ENCODE measurements at places on chromosomes 3 and 15.

DNA sequence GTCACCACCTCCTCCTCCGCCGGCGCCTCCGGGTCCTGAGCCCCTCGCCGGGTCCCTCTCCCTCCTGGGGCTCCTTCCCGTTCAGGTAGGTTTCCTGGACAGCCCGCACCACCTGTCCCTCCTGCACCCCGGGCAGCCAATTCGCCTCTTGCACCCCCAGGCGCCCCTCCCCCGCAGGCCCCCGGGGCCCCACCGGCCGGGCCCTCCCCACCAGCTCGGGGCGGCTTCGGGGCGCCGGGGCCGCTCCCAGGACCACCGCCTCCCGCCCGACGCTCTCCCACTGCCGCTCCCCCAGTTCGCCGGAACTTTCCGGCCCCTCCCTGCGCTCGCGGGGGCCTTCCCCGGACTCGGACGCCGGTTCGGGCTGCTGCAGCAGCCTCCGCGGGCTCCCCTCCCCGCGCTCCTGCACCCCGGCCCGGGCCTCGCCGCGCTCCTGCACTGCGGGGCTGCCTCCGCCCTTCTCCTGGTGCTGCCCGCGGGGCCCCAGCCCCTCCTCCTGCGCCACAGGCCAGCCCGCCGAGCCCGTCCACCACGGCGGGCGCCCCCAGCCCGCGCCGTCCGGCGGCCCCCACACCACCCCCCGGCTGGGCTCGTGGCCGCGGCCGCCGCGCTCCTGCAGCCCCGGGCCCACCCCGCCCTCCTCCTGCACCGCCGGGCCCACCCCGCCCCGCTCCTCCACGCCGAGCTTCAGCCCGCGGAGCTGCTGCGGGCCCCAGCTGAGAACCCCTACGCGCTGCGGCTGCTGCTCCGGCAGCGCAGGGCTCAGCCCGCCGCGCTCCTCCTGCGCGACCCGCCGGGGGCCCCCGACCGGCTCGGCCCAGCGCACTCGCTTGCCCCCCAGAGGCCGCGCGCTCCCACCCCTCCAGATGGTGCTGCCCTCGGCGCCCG lies 587 bp upstream of the TNK2 start:
- DNase-seq, result no peak
- no peak overlapping the region for H3K27ac ChIP-seq
- H3K27me3 ChIP-seq, result peaks cover 7% of the 10 kb centered on the region
- H3K4me3 ChIP-seq, result peak overlapping the region; percentile 59

DNA sequence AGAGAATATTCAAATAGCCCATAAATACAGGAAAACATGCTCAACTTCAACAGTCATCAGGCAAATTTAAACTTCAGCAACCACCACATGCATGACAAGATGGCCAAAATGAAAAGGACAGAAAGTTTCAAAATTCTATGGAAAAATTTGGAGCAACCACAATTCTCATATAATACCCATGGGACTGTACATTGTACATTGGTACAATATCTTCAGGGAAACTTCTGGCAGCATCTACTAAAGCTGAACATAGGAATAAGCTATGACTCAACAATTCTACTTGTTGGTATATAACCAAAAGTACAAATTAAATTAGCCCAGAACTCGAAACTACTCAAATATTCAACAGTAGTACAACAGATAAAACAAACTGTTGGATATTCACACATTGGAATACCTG lies 847.6 kb downstream of the TBL1XR1 start:
- DNase-seq, result no peak
- H3K27me3 ChIP-seq, result no peaks in the 10 kb centered on the region
- no peaks in the 10 kb centered on the region for H3K36me3 ChIP-seq
- H3K4me3 ChIP-seq, result no peak overlapping the region

- peaks cover 7% of the 10 kb centered on the region for H3K36me3 ChIP-seq
- H3K27me3 ChIP-seq, result no peaks in the 10 kb centered on the region
- no peaks in the 10 kb centered on the region for H3K4me1 ChIP-seq
- DNase-seq, result no peak
- no peak overlapping the region for H3K4me3 ChIP-seq
These were observed 42.7 kb downstream of the IFT122 start for GRCh38 chr3:129482721-129483120.

GRCh38 chr3:71303627-71304200 lies 279.8 kb downstream of the FOXP1 start:
- H3K4me1 ChIP-seq, result peaks cover 65% of the 10 kb centered on the region
- no peak for DNase-seq
- no peaks in the 10 kb centered on the region for H3K27me3 ChIP-seq
- peak overlapping the region; percentile 75 for H3K4me3 ChIP-seq

- no peak for DNase-seq
- no peaks in the 10 kb centered on the region for H3K4me1 ChIP-seq
- H3K36me3 ChIP-seq, result no peaks in the 10 kb centered on the region
- H3K4me3 ChIP-seq, result no peak overlapping the region
These were observed 22.9 kb downstream of the MRAS start for GRCh38 chr3:138371070-138371965.

DNA sequence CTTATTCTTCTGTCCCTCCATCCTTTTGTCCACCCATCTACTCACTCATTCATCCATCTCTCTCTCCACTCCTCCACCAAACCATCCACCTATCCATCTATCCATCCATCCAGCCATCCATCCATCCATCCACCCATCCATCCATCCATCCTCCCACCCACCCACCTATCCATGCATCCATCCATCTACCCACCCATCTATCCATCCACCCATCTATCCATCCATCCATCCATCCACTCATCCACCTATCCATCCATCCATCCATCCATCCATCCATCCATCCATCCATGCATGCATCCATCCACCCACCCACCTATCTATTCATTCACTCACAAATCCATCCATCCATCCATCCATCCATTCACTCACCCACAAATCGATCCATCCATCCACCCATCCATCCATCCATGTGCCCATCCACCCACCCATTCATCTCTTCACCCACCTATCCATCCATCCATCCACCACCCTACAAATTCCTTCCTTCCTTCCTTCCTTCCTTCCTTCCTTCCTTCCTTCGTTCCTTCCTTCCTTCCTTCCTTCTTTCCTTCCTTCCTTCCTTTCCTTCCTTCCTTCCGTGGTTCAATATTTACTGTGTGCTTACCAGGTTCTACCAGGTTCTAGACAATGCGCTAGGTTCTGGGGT lies 17.3 kb downstream of the ATP2B2 start:
- H3K27me3 ChIP-seq, result no peaks in the 10 kb centered on the region
- no peak for DNase-seq
- peaks cover 63% of the 10 kb centered on the region for H3K4me1 ChIP-seq
- no peak overlapping the region for H3K27ac ChIP-seq
- H3K36me3 ChIP-seq, result no peaks in the 10 kb centered on the region
- H3K4me3 ChIP-seq, result no peak overlapping the region

- no peaks in the 10 kb centered on the region for H3K27me3 ChIP-seq
- peaks cover 44% of the 10 kb centered on the region for H3K4me1 ChIP-seq
- no peak for DNase-seq
- H3K36me3 ChIP-seq, result no peaks in the 10 kb centered on the region
These were observed 35.6 kb upstream of the ARHGEF3 start for GRCh38 chr3:56837196-56837955.

DNA sequence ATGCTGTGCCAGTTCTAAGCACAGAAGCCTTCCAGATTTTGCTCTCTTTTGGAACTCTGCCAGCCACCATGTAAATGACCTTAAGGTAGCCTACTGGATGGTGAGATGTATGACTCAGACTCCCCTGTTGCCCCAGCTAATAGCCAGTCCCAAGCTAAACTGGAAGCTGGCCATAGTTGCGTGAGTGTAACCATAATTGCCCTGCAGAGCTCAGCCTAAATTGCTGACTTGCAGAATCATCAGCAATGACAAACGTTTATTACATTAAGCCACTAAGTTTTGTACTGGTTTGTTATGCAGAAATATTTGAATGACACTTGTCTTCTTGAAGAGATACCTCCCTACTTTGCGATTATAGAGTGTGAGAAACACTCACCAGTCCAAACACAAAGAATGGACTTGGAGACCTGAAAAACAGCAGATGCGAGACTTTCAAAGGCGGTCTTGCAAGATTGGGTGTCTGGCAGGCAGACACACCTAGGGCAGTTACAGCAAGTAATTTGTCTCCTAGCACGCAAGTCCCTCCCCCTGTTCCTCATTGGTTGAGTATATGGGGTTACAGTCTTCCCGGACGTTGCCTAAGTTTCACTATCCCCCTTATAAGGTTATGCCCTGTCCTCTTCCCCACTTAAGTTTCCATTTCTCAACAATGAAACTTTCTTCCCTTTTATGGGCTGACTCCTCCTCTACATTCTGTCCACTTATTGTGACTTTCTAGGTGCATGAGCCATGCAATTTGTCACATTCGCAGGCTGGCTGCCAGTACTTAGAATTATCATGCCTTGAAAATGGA lies 83.6 kb upstream of the XCR1 start:
- H3K4me1 ChIP-seq, result peaks cover 11% of the 10 kb centered on the region
- H3K36me3 ChIP-seq, result no peaks in the 10 kb centered on the region
- no peak overlapping the region for H3K4me3 ChIP-seq

GRCh38 chr3:145087038-145087437 lies 1073.9 kb downstream of the PLOD2 start:
- H3K36me3 ChIP-seq, result no peaks in the 10 kb centered on the region
- DNase-seq, result no peak
- no peaks in the 10 kb centered on the region for H3K27me3 ChIP-seq
- H3K4me3 ChIP-seq, result no peak overlapping the region

DNA sequence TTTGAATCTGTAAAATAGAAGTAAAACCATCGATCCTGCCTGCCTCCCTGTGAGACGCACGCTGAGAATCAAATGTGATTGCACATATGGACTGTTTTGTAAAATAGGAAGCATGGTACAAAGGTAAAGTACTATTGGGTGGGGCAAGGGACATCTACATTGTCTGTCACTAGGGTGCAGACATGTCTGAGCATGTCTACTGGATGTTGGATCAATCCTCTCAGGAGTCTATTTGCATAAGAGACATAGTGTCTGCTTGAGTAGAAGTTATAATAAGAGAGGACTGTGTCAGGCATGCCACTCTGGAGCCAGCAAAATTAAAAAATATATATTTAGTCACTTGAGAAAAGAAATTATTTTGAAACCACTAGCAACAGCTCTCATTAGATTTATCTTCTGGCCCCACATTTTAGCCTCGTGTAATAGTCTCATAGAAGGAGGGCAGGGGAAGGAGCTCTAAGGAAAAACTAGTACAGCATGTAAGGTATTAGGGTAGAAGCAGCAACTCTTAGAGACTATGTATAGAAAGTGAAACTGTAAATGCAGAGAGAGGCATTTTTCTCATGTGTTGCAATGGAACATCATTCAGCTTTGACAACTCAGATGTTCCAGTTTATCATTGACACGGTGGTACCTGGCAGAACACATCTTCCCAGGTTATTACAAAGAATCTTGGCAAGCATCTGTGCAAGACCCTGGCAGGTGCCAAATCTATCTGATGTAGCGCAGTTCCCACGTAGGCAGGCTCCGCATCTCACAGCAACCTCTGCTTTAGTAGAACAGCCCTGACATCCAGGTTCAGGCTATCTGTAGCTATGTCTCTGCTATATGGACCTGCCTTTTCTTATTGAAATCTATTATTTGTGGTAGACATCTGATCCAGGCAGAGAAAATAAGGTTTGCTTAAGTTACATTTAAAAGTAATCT lies 85.2 kb upstream of the CHL1 start:
- H3K27ac ChIP-seq, result no peak overlapping the region
- no peaks in the 10 kb centered on the region for H3K36me3 ChIP-seq
- H3K4me3 ChIP-seq, result no peak overlapping the region
- peak; percentile 6 for DNase-seq
- H3K4me1 ChIP-seq, result no peaks in the 10 kb centered on the region
- no peaks in the 10 kb centered on the region for H3K27me3 ChIP-seq

- no peak overlapping the region for H3K4me3 ChIP-seq
- H3K4me1 ChIP-seq, result peaks cover 24% of the 10 kb centered on the region
- no peak overlapping the region for H3K27ac ChIP-seq
- peaks cover 16% of the 10 kb centered on the region for H3K27me3 ChIP-seq
- H3K36me3 ChIP-seq, result no peaks in the 10 kb centered on the region
These were observed 157.6 kb downstream of the UACA start for GRCh38 chr15:70605606-70606410.

GRCh38 chr3:45226206-45226915 lies at the start of gene TMEM158:
TMEM158 (minus strand) TSS chr3:45226287; CDS start chr3:45226027, 260 bp downstream.
- 0 out of 2 replicates have a peak, but pooled peaks cover 5% of the 10 kb centered on the region for H3K4me1 ChIP-seq
- peaks cover 71% of the 10 kb centered on the region for H3K27me3 ChIP-seq
- no peaks in the 10 kb centered on the region for H3K36me3 ChIP-seq
- no peak within 1 kb of the TSS for H3K27ac ChIP-seq

GRCh38 chr15:68421115-68421551 lies 10.8 kb downstream of the ITGA11 start:
- H3K36me3 ChIP-seq, result no peaks in the 10 kb centered on the region
- no peak overlapping the region for H3K27ac ChIP-seq
- no peak for DNase-seq
- H3K4me1 ChIP-seq, result peaks cover 18% of the 10 kb centered on the region
- H3K27me3 ChIP-seq, result peaks cover 3% of the 10 kb centered on the region

DNA sequence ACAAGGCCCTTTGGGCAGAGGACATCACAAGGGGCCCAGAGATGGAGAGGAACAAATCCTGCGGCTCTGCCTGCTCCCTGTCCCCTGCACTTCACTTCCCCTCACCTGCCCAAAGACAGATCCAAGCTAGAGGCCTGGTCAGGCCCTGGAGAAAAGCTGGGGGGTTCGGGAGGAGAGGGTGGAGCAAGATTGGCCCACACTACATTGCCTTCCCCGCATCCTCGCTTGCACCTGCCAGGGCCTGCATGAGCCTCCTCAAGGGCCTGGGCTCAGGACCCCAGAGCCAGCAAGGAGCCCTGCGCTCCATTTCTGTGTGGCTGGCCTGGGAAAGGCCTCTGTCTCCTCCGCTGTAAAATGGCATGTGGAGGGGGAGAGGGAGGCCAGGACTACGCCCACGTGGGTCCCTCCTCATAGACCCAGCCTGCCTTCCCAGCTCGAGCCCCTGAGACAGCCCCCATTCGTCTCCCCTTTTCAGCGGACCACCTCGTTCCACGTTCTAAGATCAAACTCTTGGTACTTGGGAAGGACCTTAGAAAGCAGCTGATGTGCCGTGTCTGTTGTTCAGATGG lies 106.0 kb downstream of the HMG20A start:
- no peak overlapping the region for H3K4me3 ChIP-seq
- no peak for DNase-seq
- no peaks in the 10 kb centered on the region for H3K36me3 ChIP-seq
- peaks cover 55% of the 10 kb centered on the region for H3K4me1 ChIP-seq

GRCh38 chr3:79490165-79491028 lies 277.4 kb downstream of the ROBO1 start:
- no peaks in the 10 kb centered on the region for H3K4me1 ChIP-seq
- no peaks in the 10 kb centered on the region for H3K36me3 ChIP-seq
- no peak overlapping the region for H3K27ac ChIP-seq
- H3K4me3 ChIP-seq, result no peak overlapping the region

- no peak overlapping the region for H3K27ac ChIP-seq
- no peak overlapping the region for H3K4me3 ChIP-seq
- DNase-seq, result no peak
- H3K27me3 ChIP-seq, result no peaks in the 10 kb centered on the region
These were observed 188.7 kb upstream of the FEZF2 start for GRCh38 chr3:62562017-62562416.

- H3K27me3 ChIP-seq, result no peaks in the 10 kb centered on the region
- no peaks in the 10 kb centered on the region for H3K4me1 ChIP-seq
- H3K27ac ChIP-seq, result no peak overlapping the region
- no peaks in the 10 kb centered on the region for H3K36me3 ChIP-seq
- H3K4me3 ChIP-seq, result no peak overlapping the region
These were observed 53.8 kb upstream of the CADM2 start for GRCh38 chr3:84904816-84905555.

GRCh38 chr3:1693145-1693544 lies 405.5 kb upstream of the CNTN4 start:
- H3K27me3 ChIP-seq, result no peaks in the 10 kb centered on the region
- H3K4me1 ChIP-seq, result no peaks in the 10 kb centered on the region
- DNase-seq, result no peak
- H3K4me3 ChIP-seq, result no peak overlapping the region

- no peak for DNase-seq
- no peaks in the 10 kb centered on the region for H3K27me3 ChIP-seq
- H3K4me1 ChIP-seq, result peaks cover 61% of the 10 kb centered on the region
- peak within 1 kb of the TSS; percentile 71 for H3K4me3 ChIP-seq
- H3K27ac ChIP-seq, result peak within 1 kb of the TSS; percentile 94
These were observed at the start of gene CYP1A1 for GRCh38 chr15:74725225-74725774. CYP1A1 (minus strand) TSS chr15:74725528; CDS start chr15:74723097, 2,431 bp downstream.
